Erythroblast (primary cell): ENCODE measurements at places on chromosomes 4 and X.

- DNase-seq: no peak
Measured at GRCh38 chrX:111039606-111040005, 56.4 kb upstream of the PAK3 start.

GRCh38 chr4:99640676-99641075 is 17.0 kb downstream of the C4orf54 start:
- DNase-seq: no peak

GRCh38 chr4:80831383-80832361 is 198.8 kb upstream of the BMP3 start:
- no peak for DNase-seq

- DNase-seq: no peak
Measured at GRCh38 chrX:2521927-2522386, 21.2 kb upstream of the DHRSX start.

GRCh38 chr4:89111833-89112563 is 665 bp downstream of the TIGD2 start:
- peak; percentile 34 for DNase-seq

GRCh38 chrX:130716346-130716745 is 186.7 kb downstream of the ENOX2 start:
- no peak for DNase-seq

DNA sequence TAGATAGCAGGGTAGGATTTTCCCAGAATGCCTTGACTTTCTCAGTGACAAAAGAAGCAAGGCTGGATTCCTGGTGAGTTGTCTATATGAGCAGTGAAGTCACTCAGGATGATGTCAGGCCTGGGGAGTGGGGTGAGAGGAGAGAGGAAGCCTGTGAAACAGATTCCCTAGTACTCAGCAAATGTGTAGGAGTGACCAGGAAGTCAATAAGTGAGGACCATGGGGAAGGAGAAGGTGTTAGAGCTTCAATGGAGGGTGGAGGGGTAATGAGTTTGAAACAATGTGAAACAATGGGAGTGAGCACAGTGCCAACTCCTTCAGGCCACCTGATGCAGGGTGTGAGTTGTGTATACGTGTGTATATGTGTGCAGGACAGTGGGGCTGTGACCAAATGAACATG is 2.4 kb upstream of the SLC9A6 start:
- DNase-seq: no peak

GRCh38 chr4:98510757-98511517 is 147.5 kb downstream of the TSPAN5 start:
- DNase-seq: no peak

GRCh38 chr4:99927566-99927965 is 18.9 kb downstream of the DNAJB14 start:
- no peak for DNase-seq

DNA sequence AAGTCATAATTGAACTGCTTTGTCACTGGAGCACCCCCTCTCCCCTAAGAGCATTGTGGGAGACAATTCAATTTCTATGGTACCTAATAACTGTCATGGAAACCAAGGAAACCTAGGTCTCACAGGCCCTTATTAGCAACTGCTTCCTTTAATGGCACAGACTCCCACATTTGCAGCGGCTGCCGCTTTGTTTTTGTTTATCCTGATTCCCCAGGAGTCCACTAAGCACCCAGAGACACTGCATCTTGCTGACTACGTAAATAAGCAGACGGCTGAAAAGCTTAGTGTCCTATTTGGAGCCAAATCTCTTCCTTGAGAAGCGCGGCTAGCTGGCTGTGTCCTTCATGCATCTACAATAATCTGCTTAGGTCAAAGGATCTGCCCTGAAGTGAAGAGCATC is 494.4 kb downstream of the TMA16 start:
- no peak for DNase-seq

- no peak for DNase-seq
Measured at GRCh38 chr4:18881556-18881955, 860.0 kb upstream of the LCORL start.

DNA sequence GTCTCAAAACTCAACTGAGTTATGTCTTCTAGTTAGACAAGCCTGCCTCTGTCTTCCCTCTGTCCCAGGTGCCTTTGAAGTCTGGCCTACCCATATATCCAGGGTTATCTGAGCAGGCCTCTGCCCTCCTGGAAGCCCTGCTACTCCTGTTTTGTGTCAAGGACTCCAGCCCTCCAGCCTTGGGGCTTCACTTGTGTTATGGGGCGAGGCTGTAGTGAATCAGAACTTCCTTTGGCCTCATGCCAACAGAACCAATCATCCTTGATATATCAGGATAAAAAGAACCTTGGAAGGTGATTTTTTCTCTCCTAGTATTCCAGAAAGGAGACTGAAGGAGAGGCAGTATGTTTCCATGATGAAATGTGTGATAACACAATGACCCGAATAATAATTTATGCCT is 8.9 kb upstream of the ADGRG4 start:
- DNase-seq: no peak

DNA sequence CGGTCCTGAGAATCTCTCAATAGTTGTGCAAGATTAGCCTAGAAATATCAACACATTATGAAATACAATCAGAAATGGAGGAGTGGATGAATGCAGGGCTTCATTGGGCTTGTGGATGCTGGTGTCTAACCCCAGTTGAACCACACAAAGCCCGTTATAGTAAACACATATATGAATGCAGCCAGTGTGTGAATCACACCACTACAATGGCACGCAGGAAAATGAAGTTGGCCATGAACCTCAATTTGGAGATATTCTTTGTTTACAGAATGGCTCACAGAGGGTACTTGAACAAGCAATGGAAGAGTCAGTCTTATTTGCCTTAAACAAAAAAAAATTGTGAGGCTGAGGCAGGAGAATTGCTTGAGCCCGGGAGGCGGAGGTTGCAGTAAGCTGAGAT is 57.8 kb downstream of the SOD3 start:
- no peak for DNase-seq

DNA sequence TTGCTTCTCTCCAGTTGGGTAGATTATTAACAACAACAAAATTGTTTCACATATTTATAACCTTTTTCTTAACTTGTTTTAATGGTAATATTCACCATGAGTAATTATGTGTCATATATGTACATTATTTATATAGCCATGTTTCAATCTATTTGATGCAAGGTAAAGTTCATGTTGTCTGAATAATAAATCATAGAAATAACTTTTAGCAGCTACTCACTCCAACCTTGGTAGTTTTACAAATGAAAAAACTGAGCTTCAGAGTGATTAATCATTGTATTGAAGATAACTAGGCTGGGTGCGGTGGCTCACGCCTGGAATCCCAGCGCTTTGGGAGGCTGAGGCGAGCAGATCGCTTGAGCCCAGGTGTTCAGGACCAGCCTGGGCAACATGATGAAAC is 46.0 kb downstream of the TMA16 start:
- DNase-seq: no peak

DNA sequence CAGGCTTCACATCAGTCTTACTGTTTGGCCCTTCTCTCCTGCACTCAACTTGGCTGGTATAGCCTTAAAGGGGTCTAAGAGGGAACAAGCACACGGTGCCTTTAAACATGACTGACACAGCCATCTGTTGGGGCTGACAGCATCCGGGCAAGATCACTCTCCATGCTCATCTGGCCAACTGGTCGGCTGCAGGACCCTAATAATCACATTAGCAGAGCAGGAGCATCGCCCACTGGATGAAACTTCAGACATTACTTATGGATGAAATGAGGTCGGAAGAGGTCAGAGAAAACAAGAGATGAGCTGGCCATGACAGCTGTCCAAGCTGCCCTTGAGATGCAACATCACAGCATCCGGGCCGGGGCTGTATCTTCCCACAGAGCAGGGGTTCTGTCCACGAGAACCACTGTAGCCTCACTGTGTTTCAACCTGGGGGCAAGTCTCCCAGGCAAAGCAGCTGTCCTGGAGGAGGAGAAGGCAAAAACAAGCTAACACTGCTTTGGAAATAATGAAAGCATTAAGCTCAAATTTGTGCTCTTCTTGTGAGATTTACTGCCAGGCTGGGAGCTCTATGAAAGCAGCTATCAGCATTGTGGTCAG is 94.4 kb upstream of the TTC29 start:
- no peak for DNase-seq

GRCh38 chr4:89615051-89615450 is 221.9 kb downstream of the SNCA start:
- no peak for DNase-seq

DNA sequence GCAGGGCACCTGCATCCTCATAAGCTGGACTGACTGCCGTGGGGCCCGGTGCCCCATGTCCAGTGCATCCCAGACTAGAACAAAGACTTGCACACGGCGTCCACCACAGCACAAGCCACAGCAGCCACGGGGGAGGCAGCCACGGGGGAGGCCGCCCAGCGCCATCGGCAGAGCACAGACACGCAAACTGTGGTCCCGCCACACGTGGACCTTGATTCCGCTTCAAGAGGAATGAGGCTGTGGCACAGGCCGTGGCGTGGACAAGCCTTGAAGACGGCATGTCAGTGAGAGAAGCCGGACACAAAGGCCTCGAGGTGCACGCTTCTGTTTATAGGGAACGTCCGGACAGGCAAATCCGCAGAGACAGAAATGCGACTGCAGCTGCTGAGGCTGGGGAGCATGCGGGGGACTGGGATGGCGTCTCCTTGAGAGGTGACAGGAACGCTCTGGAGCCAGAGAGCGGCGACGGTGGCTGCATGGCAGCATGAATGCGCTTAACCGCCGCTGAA is 10.1 kb upstream of the CPLX1 start:
- DNase-seq: no peak

DNA sequence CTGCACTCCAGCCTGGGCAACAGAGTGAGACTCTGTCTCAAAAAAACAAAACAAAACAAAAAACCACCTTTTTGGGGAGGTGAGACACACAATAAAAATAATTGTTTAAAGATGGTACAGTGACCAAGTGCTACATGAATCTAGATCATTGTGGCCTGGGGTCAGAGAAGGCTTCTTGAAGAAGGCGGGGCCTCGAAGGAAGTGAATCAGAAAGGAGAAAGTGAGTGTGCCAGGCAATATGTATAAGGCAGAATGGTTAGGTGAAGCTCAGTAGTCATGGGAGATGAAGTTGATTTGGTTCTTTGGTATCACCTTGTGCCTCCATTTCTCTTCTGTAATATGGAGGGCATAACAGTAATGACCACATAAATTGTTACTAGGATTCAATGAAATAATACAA is 58.9 kb downstream of the DOCK11 start:
- DNase-seq: no peak

DNA sequence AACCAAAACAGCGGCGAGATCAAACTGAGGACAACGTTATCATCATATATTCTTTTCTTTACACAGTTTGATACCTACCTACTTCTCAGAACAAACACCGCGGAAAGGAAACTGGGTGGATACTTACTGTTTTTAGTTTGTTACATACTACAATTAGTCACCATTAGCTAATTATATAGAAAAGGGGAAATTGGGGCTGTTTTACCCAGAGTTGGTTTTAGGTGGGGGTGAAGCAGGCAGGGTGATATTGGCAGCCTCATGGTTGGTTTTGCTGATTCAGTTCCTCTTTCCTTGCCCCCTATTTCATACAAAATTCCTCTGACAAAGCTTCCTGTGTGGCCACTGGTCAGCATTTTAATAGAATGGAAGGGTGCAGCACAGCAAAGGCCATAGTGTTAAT is 77.8 kb downstream of the SORBS2 start:
- DNase-seq: no peak
